ENCODE measurements at places on chromosomes 7 and 10.
A peak's percentile ranks its signal among the peaks of the same experiment; 100 is the strongest.

- no peak for DNase-seq
Observed at GRCh38 chr7:577741-578370, 58.2 kb upstream of the PDGFA start.

DNA sequence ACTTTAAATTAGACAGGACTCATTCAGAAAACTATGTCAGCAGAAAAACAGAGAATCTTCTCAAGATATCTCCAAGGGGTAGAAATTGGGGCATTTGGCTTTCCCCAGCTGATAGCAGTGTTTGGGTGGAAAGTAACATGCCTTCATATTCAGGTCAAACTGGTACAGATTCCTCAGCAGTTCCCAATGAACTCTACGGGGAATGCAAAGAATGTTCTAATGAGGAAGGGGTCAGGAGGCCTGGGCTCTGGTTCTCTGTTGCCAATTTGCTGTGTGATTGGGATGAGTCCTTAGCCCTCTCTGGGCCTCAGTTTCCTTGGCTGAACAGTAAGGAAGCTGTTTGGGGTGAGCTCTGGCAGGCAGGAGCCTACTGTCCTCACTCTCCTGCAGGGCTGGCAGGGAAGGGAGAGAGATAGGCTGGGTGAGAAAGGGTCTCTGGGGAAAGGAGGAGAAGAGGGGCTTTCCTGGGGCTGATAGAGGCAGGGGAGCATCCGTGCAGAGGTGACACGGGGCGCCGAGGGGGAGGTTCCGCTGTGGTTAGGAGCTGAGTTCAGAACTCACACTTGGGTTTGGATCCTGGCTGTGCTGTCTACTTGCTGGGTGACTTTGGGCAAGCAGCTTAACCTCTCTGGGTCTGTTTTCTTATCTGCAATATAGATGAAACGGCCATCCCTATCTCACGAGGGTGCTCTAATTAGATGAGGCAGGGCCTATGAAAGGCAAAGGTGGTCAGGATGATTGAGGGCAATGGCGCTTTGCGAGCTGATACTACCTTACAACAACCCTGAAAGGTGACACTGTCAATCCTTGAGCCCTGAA, 45.1 kb downstream of the SPOCK2 start:
- no peak for DNase-seq

- DNase-seq: no peak
Observed at GRCh38 chr7:69433081-69433480, 165.2 kb upstream of the AUTS2 start.

GRCh38 chr7:2725178-2726105, 37.4 kb downstream of the AMZ1 start:
- DNase-seq: no peak

DNA sequence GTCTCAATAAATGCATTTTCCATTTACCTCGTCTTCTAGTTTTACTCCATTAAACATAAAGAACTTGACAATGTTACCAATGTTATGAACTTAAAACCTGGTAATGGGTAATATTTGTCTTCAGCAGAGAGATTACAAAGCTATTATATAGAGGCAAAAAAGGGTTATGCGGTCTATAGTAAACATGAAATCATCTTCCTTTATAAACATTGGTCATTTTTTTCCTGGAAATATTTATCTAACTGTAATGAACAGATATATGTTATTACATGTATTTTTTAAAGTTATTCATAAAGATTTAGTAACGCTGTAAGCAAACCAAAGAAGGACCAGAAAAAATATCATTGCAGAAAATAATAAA, 1.3 kb downstream of the VWDE start:
- DNase-seq: no peak

DNA sequence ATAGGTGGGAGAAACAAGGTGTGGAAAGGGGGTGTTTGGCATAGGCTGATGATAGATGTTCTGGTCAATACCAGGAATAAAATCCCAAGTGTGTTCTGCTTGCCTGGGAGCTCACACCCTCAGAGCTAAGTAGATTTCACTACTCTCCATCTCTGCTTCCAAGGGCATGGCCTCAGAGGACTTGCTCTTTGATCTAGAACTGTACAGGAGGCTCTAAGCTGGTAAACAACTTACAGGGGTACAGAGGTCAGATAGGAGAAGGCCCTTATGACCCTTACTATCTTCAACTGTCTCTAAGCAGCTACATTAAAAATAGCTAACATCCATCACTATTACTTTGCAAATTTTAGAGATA, 221.5 kb upstream of the KLF14 start:
- DNase-seq: no peak

GRCh38 chr10:68816796-68817412, 10.4 kb upstream of the STOX1 start:
- DNase-seq: no peak

DNA sequence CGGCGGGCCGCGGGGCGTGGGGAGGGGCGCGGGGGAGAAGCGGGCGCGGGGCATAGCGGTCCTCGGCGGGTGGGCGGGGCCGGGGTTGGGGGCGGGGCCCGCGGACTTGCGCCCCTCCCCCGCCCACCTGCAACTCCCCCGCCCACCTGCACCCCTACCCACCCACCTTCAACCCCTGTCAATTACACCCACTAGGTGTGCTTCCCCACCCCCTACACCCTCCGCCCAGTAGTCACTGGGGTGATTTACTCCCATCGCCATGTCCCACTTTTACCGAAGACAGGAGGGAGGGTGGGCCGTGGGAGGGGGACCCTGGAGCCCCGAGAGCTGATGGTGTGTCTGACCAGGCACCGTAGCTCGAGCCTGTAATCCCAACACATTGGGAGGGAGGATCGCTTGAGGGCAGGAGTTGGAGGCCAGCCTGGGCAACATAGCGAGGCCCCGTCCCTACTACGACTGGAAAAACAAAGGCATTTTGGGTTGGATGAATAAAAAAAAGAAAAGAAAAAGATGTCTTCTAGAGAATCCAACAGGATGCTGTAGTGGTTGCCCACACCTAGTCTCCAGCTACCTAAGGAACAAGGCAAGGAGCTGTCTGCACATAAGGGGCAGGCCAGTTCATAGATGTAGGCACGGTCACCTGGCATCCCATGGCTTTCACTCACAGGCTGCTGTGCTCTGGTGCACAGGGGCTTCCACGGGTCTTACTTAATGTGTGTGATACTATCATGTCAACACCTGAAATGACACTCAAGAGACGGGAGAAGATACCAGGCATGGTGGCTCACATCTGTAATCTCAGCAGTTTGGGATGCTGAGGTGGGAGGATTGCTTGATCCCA, 761 bp downstream of the KCTD7 start:
- DNase-seq: no peak

DNA sequence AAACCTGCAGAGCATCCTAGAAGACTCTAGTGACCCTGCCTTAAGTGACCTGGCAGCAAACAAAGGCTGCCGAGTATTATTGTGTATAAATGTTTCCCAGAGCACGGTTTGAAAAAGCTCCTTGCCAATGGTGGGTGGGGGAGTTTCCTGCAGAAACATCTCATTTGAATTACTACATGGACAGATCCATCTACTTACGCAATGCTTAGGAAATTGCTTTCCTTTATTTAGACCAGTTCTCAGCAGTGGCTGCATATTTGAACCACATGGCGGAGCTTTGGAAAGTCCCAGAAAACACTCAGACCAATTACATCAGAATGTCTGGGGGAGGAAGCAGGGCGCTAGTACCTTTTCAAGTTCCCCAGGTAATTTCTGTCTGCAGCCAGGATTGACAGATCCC, 560.9 kb downstream of the SDK1 start:
- no peak for DNase-seq

GRCh38 chr10:53713431-53713830, 940.8 kb upstream of the MBL2 start:
- no peak for DNase-seq

DNA sequence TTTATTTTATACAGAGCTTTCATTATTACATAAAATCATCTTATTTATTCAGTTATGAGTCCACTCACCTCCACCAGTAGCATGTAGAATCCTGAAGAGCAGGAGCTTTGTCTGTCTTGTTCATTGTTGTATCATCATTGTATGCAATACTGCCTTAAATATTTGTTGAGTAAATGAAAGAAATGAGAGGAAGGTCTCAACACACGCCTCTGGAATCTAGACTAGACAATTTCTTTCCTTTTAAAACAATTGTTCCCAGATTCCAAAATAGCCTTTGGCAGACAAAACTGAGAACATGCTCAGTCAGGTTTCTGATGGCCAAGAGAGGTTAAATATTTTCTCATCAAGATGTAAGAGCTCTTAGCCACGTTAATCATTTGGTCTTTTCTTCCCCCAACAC, 173.1 kb upstream of the AGR3 start:
- no peak for DNase-seq

GRCh38 chr10:127168261-127168660, 28.1 kb downstream of the INSYN2A start:
- DNase-seq: no peak

DNA sequence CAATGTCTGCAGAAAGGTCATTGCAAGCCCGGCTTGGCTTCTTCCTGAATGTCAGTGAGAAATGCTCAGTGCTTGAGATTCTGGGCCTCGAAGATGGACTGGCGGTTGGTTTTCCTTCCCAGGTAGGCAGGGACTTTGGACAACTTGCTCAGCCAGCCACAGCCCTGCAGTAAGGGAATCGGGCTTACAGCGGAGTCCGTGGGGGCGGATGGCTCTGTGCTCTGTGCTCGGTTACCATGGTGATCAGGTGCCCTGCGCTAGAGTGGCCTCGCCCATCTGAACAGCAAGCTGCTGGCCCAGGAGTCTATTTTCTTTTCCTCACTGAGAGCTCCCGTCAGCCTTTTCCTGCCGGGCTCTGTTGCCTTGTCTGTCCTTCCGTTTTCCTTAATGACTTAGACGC, 77.8 kb upstream of the SH2B2 start:
- no peak for DNase-seq

GRCh38 chr7:90209776-90210175, 1.8 kb upstream of the STEAP2 start:
- no peak for DNase-seq

- no peak for DNase-seq
Observed at GRCh38 chr10:61197057-61197456, 253.1 kb upstream of the RHOBTB1 start.

GRCh38 chr10:30687698-30688213, 58.2 kb upstream of the LYZL2 start:
- peak; percentile 73 for DNase-seq

DNA sequence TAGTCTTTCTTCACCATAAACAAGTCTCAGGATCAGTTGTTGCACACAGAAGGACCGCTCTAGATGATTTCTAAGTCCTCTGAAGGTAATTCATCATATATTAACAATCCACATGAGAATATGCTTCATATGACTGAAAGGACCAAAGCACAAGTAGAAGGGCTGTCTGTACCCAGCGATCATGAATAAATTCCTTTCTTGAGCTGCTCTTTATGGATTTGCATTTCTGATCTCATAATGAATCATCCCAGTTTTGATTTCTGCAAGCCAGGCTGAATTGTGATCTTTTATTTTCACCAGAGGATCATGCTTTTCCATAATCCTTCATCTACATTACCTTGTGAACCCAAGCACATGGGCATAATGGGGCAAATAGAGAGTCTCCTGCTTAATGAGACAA, 675.6 kb downstream of the MAGI2 start:
- DNase-seq: no peak

DNA sequence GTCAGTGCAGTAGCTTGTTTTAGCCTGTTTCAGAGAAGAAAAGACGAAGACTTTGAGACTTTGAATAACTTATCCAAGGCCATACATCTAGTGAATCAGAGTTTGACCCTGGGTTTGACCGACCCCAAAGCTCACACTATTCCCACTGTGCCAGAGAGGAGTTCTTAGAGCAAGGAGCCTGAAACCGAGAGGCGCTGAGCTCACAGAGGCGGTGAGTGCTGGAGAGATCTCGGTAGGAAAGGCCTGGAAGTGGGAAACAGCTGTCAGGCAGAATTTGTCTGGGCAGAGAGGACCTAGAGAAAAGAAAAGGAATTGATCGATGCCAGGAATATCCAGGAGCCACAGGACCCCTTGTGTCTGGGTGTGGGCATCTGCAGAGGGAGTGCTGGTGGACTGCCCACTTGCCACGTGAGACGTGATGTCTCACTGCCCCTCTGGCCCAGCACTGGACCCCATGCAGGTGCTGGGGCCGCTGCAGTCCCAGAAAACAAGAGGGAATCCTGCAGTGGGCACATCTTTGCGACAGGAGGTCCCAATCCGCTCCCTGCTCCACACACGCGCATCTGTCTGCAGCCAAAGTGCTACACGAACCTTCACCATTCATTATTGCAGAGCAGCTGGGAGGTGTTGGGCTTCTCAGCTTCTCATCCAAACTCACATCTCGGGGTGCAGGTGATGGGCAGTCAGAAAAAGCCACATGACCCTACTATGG, 6.2 kb downstream of the CALML3 start:
- DNase-seq: no peak

DNA sequence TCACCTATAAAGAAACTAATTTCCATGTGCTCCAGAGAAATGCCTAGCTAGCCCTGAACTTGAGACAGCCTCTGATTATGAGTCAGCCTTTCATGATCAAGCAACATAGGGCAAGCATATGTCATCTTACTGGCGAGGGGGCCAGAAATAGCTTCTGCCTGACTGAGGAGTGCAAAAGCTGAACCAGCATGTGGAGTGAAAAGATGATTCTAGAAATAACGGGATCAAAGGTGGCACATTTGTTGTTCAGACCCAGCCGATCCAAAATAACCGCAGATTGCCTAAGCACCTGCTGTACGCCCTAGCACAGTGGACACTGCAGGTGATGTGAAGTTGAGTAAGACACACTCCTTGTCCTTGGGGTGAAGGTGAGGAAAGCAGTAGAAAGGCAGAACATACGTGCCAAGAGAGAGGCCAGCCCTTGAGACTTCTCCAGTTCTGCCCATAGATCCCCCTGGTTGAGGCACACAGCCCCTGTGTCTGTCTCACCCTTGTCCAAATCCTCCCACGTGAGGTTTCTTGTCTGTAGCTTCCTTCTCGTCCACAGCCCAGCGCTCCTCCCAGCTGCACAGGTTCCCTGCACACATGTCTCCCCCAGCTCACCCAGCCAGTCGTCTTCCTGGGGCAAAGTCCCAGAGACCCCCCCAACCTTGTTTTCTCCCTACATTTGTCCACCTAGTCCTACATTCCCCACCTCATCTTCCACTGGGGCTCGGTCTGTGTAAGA, 2.8 kb upstream of the BCL7B start:
- DNase-seq: peak; percentile 83

GRCh38 chr10:82505009-82505408, 630.0 kb downstream of the NRG3 start:
- DNase-seq: no peak

- DNase-seq: no peak
Observed at GRCh38 chr7:155453296-155454182, 4.4 kb upstream of the EN2 start.

GRCh38 chr7:26514633-26515032, 223.0 kb downstream of the SNX10 start:
- DNase-seq: no peak

Data from AG08395 (cell line).